ENCODE measurements at places on chromosomes 16 and 17. TPM values are rescaled to one million over a fixed set of nuclear protein-coding genes. Genes with fewer than 3 reads are reported as not detected.

KAT8 gene
- total RNA-seq = 31.0 TPM

WNT9B gene
- total RNA-seq = not detected

WFDC1 gene
- not detected for total RNA-seq

DNA sequence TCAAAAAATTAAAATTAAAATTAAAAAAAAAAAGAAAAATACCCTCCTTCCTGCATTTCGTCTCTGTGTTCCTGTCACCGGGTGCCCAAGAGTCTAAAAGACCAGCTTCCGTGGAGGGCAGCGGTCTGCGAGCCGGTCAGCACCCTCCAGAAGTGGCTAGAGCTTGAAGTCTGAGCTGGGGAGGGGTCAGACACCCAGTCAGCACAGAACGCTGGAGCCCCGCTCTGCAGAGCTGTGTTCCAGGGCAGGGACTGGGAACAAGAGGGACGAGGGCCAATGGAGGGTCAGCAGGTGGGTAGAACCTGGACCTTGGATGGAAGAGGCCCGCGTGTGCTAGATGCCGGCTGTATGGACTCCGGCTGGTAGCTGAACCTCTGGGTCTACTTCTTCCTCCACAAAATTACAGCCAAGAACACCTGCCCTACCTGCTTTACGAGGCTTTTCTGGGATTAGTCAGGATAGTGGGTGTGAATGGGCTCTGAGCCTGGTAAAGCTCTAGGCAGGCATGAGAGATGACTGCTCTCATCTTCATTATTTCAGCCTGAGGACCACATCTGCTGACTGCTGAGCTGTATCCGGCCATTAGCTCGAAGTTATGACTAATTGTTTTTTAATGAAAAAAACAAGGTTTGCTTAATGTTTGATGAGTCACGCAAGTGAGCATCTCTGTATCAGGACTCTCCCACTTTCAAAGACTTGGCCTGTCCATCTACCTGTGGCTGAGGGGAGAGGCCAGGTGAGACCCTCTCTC lies 5.9 kb downstream of the TRPV1 start:
- DNase-seq = peak; percentile 63

DNA sequence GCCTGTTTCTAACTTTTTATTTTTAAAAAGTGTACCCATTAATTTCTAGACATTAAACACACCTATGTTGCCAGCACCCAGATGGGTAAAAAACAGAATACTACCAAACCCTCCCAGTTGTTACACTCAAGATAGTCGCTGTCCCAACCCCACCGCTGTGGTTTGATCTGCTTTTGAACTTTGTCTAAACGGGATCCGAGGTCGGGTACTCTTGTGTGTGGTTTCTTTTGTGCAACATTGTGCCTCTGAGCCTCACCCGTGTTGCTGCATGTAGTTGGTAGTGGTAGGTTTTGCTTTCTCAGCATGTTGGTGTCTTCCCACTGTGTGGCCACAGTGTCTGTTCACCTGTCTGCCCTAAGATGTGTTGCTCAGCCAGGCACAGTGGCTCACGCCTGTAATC lies 4.3 kb downstream of the KLHL36 start:
- DNase-seq = no peak

GRCh38 chr17:79075861-79076406 lies 1.3 kb downstream of the ENGASE start:
- no peak for DNase-seq

SUPT6H gene
- total RNA-seq = 16.5 TPM

ANKS4B gene
- total RNA-seq = not detected

SNX11 gene
- total RNA-seq = 6.4 TPM

NGFR gene
- total RNA-seq = 10.1 TPM

C16orf54 gene
- total RNA-seq = not detected
